Stimulated activated CD4-positive, alpha-beta T cell treated with anti-CD3 and anti-CD28 coated beads, Interleukin-1b, Interleukin-23, amount 100 ng/mL, for 48 hours (primary cell): ENCODE measurements at places on chromosomes 12 and 14.
A peak's percentile ranks its signal among the peaks of the same experiment; 100 is the strongest.

DNA sequence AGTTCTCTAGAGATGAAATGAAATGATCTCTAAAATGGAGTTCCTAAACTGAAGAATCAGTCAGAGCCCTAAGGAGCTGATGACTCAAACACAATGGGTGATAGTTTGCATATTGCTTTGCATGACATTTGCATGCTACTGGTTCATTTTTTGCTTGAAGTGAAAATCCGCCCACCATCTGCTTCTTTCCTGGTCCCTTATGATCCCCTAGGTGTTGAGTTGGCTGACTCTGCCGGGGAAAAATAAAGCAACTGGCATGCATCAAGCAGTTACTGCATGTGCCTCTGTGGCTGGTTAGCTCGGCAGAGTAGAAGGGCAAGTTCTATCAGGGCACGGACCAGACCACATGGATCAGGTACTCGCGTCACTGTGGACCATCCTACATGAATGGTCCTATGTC is 151.1 kb downstream of the PPM1H start:
- no peak for DNase-seq

DNA sequence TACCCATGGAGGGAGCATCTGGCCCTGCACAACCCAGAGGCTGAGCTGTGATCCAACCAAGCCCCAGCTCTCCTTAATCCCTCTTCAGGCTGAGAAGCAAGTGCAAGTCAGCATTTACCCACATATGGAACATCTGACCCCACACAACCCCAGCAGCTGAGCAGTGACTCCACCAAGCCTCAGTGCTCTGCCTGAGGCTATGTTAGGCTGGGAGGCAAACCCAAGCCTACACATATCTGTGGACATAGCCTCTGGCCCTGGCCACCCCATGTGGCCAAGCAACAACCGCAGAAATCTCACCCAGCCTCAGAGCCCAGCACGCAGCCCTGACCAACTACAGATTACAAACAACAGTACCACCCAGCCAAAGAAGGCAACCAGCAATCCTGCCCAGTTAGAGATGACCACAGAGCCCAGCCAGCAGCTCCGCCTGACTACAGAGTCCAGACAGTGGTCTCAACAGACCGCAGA is 142.8 kb downstream of the NUAK1 start:
- DNase-seq, result no peak

GRCh38 chr14:62118871-62119270 is 356.7 kb downstream of the SNAPC1 start:
- DNase-seq, result no peak

DNA sequence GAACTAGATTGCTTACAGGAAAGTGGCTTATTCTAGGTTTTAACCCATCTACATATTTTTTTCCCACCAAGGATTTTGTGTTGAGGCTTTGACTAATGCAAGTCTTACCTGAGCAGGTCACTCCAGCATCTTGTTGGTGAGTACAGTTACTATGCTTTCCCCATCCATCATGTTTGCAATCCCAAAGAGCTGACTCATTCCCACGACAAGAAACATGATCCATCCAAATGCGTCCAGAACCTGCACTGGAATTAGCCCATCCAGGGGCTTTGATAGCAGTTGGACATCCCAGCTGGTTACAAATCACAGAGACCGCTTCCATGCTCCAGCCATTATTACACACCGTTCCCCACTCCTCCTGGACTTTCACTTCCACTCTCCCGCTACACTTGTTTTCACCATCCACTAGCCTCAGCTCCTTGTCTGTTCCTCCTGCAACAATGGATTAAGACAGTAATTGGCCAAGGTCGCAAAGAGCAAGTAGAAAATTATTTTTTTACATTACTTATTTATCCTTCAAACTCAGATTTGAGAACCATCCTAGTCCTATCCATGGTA is 2.5 kb downstream of the CD163 start:
- DNase-seq, result no peak

DNA sequence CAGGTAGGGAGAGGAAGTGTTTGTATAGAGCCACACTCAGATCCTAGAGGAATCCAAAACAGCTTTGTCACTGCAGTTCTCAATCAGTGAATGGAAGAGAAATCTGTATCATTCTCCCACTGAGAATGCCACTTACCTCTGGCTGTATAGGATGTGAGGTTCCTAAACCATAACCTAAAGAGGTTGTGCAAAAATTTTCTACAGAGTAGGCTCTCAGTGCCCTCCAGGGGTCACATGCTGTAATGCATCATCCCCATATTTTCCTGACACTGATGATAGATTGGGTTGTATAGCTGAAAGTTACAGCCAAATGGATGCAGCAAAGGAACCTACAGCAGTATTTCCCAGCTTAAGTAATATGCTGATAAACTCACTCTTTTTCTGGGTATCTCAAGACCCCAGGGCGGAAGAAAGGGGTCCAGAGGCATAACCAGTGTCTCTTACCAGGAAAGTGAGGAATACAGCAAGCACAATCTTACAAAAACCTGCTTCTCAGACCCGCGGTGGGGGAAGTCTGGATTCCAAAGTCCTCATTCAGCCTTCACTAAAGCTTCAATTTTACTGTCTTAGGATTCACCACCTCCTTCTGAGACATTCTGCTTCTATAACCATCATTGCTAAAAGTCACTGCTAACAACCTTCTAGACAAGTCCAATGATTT is 3.8 kb downstream of the BCDIN3D start:
- no peak for DNase-seq

- DNase-seq, result no peak
These were observed 146.8 kb downstream of the TMTC2 start for GRCh38 chr12:82833481-82833880.

GRCh38 chr14:91373591-91374254 is 43.9 kb downstream of the CCDC88C start:
- peak; percentile 64 for DNase-seq

DNA sequence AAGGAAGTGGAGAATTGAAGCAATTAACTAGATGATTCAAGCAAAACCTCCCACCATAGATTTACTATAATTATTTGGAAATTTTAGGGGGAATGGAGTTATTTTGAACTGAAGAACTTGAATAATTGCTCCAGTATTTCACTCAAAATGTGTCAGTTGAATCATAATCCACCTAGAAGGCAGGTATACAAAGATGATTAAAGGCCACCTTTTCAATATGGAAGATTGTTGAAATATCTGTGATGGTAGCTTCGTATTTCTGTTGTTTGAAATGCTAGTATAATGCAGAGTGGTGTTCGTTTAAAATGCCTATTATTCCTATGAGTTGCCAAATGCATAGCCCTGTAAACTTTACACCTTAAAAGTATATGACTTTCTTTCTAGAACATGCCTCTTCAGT is 3.1 kb downstream of the HMGA2 start:
- no peak for DNase-seq

GRCh38 chr12:6074979-6075585 is 49.4 kb downstream of the VWF start:
- peak; percentile 51 for DNase-seq

DNA sequence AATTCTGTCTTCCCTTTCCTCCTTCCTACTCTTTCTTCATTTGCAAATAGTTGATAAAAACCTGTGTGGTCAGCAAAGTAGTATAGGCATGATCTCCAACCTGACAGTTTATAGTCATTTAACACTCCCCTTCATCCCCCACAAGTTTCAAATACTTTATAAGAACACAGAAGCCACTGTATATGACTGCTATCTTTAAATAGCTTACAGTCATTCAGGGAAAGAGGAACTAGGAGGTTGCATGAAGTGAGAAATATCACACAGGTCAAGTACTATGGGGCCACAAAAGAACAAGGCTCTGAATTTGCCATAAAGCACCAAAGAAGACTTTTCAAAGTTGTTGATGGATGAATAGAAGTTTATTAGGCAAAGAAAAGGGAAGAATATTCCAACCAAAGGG is 431.3 kb downstream of the NPAS3 start:
- DNase-seq, result no peak

DNA sequence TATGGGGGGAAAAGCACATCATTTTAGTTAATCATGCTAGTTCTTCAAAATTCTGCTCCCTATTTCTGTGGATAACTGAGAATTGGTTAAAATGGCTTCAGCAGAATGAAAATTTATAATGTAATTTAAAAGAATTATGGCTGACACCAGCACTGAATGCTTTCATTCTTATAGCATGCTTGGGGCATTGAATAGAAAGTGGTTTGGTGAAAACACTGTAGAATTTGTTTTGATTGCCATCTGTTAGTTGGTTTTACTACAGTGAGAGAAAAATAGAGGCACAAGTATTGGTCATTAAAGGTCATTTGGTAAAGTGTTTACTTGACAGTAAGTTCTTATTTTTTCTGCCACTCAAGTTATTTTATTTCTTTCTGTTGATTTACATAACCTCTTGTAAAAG is 70.8 kb downstream of the PRORP start:
- DNase-seq, result no peak

DNA sequence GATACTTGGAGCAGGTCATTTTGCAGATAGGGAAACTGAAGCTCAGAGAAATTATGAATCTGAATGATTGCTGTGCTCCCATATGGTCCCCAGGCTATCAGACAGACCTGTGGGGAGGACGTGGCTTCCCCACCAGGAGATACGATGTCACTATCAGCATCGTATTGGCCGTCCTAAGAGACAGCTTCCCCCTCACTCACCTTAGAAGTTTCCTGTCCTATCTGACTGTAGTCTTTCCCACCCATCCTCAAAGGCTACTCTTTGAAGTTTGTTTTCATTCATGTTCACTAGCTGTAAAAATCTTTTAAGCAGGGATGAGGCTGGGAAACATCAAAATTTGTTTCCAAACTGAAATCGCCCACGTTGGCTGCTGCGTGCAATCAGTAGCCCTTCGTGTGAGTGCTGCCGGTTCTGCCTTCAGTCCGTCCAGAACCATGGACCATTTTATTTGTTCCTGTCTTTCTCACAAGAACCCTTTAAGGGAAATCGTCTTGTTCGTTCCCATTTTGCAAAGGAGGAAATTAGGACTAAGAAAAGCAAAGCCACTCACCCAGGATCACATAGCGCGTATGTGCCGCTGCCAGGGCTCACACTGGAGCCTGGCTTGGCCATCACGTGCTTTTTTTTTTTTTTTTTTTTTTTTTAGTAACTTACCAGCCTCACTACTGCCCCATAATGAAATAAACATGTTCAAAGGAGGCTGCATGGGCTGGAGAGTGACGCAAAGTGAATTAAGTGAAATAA is 1.0 kb upstream of the KDM2B start:
- no peak for DNase-seq

- peak; percentile 74 for DNase-seq
These were observed 417.0 kb downstream of the DPF3 start for GRCh38 chr14:72476657-72477499.

DNA sequence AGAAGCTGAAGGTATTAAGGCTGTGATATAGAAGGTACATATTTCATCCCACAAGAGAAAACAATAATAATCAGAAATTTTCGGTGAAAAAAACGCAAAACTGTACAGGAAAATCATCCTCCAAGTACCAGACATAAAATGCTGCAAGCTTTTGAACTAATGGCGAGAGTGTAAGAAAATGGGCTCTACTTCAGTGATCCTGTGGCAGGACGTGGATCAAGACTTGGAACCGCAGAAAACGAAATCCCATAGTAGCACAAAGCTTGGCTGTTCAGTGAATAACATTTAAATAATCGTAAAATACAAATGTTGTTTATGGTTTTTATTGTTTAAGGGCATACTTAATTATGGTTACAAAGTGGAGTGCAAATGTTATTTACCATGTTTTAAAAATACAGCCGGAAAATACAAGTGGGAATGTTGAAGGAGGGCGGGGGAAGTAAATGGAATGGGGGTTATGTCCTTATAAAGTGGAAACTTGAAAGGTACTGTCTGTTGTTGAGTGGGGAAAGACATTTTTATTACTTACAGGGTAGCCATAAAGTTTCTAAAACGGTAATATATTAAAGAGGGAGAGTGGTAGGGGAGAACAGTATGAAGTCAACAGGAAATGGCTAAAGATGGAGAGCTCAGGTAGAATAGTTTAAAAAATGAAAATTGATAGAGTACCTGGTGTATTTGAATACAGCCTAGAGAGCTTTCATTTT is 1.1 kb downstream of the SMIM10L1 start:
- no peak for DNase-seq

- DNase-seq, result peak; percentile 13
These were observed 388.1 kb downstream of the ZFP36L1 start for GRCh38 chr14:68404652-68405183.

GRCh38 chr14:68683326-68683725 is 109.5 kb downstream of the ZFP36L1 start:
- DNase-seq, result no peak

GRCh38 chr14:104756477-104757237 is 3.7 kb downstream of the SIVA1 start:
- DNase-seq, result no peak

- DNase-seq, result no peak
These were observed 40.6 kb downstream of the SUPT16H start for GRCh38 chr14:21343035-21343794.

DNA sequence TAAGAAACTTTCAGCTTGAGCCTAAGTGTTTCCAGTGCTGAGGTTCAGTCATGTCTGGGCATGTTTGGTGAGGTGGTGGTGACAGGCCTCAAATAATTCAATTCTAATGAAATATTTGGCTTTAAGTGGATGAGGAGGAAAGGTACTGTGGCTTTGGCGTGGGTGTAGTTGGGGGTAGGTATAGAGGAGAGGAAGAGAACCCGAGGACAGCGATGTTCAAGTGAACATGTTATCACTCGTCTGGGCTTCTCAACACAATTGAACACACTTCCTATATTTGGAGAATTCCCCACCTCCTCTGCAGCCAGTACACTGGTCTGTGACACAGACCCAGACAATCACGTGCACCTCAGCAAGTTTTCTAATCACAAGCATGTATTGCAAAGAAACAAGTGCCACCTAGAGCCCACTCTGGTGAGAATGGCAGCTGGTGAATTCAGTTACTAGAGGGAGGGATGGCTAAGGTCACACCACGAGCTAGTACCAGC is 53.0 kb downstream of the IFNG-AS1 start:
- DNase-seq, result no peak

DNA sequence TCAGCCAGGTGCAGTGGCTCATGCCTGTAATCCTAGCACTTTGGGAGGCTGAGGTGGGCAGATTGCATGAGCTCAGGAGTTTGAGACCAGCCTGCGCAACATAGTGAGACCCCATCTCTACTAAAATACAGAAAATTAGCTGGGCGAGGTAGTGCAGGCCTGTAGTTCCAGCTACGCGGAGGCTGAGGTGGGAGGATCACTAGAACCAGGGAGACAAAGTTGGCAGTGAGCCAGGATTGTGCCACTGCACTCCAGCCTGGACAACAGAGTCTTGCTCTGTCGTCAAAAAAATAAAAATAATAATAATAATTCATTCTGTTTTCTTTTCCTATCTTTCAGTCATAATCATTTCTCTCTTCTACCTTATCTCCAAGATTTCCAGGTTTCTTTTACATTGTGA is 48.6 kb upstream of the USP44 start:
- no peak for DNase-seq

GRCh38 chr14:98564006-98564405 is 708.0 kb downstream of the BCL11B start:
- no peak for DNase-seq

- DNase-seq, result no peak
These were observed 23.7 kb upstream of the YAF2 start for GRCh38 chr12:42261708-42262107.
